Stimulated activated naive CD4-positive, alpha-beta T cell (primary cell): ENCODE measurements at places on chromosomes 16 and 17.

DNA sequence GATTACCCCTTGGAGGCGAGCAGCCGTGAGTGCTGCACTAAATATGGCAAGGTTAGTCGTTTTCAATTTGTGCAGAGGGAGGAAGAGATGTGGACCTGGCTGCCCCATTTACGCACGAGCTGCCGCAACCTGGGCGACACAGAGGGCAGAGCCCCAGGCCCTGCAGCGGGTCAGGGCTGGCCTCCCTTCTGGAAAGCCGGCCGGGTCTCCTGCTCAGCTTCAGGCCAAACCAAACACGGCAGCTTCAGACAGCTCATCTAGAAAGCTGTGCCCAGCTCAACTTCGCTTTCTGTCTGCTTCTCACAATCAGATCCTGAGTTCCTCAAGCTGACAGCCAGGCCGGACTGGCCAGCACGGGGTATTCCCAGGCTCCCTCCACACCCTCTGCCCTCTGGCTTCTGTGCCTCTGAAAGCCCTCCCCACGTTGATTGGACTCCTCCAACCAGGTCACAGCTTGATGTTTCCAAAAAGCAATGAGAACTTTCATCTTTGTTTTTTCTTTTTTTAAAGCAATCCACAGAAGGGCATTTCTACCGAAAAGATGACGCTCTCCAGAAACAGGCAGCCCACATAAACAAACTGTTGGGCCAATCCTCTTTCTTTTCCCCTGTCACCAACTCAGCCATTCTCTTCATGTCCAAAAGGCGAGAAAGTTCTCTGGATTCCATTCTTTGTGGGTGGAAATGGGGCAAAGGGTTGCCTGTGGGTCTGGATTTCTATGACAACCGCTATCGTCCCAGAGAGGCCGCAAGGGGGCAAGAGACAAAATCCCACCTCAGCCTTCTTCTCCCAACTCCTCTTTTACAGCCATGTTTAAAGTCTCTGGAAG lies 189.0 kb downstream of the ZFHX3 start:
- no peak for DNase-seq

DNA sequence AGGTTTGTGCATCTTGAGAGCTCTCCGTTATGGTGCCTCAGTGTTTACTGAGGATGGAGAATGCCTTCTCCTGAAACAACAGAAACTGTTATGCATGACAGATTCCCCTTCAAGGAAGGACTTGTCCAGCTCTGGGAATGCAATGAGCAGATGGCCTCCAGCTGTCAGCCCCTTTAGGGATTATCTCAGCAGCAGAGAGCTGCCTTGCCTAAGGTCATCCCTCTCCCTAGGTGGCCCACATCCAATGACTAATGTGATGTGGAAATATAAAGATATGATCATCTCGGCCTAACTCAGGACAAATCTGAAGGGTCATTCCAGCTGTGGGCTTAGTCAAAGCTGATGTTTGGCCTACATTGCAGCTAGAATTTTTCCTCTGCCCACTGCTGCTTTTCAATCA lies 214.3 kb upstream of the N4BP1 start:
- no peak for DNase-seq

DNA sequence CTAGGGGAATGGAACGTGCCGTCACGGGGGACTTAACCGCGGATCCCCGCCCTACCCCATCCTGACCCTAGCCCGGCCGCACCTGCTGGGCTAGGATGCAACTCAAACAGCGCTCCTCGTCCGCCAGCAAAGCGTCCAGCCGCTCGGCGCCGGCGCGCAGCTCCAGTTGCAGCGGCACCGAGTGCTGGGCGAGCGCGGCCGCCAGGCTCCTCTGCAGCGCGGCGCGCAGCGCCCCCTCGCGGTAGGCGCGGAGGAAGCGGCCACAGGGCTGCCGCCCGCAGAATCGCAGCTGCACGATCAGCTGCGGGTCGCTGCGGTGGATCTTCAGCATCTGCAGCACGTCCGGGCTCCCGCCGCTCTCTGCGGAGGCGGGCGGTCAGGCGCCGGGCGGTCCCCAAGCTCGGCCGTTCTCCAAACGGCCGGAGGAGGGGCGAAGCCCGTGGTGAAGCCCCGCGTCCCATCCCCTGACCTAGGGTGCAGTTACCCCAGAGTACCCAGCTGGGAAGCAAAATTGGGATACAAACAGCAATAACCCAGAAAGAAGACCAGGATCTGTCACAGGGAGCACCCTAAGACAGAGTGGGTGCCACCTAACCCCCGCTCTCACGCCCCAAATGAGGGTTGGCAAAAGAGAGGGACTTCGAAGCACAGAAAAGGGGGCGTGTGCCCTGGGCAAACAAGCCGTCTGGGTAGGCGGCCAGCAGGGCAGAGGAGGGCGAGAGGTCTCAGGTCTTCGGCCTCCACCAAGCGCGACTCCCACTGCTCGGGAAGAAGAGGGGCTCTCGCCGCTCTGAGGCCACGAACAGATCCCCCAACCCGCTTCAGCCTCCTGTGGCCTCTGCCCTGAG lies 4.2 kb downstream of the TRADD start:
- peak; percentile 64 for DNase-seq

GRCh38 chr16:64534180-64534780 lies 587.6 kb downstream of the CDH11 start:
- DNase-seq: no peak

- DNase-seq: no peak
Measured at GRCh38 chr16:24635900-24636610, 93.4 kb upstream of the TNRC6A start.

- DNase-seq: no peak
Measured at GRCh38 chr17:36092230-36092629, 2.3 kb upstream of the CCL3 start.

- no peak for DNase-seq
Measured at GRCh38 chr17:72404872-72405271, 284.1 kb downstream of the SOX9 start.

GRCh38 chr17:18954321-18954720 lies 2.4 kb downstream of the SLC5A10 start:
- no peak for DNase-seq

DNA sequence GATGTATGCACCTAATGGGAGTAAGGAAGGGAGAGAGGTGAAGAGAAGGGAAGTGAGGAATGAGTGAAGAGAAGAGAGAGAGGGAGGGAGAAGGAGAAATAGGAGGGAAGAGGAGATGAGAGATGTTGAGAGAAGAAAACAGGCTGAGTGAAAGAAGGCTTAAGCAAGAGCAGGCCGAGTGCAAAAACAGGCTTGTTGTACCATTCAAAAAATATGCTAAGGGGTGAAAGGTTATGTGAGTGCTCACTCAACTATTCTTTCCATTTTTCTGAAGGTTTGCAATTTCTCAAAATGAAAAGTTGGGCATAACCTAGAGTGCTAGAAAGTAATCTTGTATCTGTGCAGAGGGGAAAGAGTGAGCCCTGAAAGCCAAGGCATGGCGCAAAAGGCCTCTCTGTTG lies 22.9 kb downstream of the RPGRIP1L start:
- no peak for DNase-seq

GRCh38 chr17:32239456-32239855 lies 26.2 kb upstream of the RHBDL3 start:
- DNase-seq: no peak

DNA sequence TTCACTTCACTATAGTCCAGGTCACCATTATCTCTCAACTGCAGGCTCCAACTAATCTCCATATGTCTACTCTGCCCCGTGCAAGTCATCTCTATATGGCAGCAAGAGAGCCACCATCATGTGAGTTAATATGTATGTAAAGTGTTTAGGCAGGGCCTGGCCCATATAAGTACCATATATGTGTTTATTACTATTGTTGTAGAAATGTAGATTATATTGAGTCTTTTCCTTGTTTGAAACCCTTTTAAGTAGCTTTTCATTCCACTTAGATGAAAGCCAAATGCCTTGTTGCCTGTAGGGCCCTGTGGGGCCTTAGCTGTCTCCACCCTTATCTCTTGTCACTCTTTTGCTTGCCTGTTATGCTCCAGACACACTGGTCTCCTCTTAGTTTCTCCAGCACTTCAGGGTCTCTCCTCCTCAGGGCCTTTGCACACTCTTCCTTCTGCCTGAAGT lies 164.0 kb downstream of the PHKB start:
- no peak for DNase-seq

- DNase-seq: no peak
Measured at GRCh38 chr17:9339958-9340357, 235.7 kb downstream of the STX8 start.

DNA sequence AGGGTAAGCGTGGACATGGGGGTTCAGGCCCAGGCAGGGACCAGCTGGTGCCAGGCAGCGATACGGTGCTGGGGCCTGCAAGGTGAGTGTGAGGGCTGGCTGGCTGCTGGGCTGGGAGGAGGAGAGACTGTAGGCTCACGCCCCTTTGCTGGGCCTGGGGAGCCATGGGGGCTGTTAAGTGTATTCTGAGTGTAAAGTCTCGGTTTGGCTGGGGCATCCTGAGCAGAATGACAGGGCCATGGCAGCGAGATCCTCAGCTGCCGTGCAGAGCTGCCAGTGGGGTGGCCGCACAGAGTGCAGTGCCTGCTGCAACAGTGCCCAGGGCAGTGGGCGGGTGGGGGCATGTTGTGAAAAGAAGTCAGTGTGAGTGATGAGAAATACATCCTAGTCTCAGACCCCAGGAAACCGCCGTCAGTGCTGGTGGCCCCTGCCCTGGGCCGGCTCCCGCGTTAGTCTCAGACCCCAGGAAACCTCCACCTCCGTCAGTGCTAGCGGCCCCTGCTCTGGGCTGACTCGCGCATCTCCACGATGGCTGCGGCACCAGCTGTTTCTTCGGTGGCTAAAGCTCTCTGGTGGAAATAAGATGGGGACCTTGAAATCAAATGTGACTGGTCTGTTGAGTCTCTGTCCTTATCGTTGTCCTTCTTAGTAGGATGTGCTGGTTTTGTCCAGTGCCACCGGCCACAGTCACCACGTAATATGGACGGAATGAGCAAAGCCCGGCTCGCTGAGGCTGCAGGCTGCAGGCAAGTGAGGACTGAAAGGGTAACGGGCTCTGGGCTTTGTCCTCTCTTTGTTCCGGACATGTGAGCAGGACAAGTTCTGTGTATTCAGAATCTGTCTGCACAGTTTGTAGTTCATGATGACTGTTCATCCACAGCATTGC lies 22.9 kb downstream of the ACSF3 start:
- DNase-seq: no peak

GRCh38 chr16:51747329-51747728 lies 596.3 kb upstream of the SALL1 start:
- DNase-seq: no peak

- no peak for DNase-seq
Measured at GRCh38 chr16:82298472-82298871, 128.4 kb upstream of the MPHOSPH6 start.

- no peak for DNase-seq
Measured at GRCh38 chr16:65394281-65394680, 272.4 kb upstream of the CDH11 start.

DNA sequence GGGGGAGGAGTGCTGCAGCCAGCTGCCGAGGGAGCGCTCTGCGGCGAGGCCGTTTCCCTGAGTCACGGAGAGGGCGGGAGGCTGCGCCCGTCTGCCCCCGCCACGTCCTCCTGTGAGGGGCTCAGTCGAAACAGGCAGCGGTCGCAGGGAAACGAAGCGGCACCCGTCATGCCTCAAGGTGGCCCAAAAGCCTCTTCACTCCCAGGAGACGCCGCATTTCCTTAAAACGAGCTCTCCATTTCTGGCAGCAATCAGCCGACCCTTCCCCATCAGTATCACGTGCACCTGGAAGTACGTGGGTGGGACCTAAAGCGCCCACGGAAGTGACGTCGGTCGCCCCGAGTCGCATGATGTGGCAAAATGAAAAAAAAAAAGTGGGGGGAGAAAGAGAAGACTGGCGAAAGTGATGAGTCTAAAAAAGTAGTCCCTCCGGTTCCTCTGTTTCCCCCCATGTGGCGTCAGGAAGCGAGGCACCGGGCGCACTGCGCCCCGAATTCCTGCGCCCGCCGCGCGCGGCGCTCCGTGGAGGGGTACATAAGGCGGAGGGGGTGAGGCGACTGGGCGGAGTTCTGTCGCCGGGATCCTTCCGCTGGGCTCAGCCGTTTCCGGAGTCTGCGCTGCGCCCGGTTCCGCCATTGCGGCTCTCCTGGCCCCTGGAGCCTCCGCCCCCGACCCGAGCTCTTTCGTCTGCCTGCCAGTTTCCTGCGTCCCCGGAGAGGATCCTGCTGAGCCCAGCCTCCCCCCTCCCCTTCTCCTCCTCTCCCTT lies at the start of gene CLTC:
TSS of gene CLTC (plus strand) at position 598 of the 766 bp plus-strand sequence. CDS start 237 bp downstream, outside the sequence.
- peak; percentile 89 for DNase-seq

DNA sequence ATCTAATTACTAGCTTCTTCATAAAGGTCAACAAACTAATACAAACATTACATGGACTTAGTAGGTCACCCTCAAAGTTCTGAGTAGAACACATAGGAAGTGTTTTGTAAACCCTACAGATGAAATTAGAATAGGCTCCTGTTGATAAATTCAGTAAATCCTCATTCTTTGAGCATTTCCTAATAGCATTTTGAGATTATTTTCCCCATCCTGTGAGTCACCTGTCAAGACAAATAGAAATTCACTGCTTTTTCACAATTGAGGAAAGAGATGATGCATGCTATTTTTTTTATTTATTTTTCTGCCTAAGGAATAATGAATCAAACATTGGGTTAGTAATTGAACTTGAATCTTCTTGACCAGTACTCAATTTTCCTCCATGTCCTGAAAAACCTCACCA lies 666.7 kb upstream of the GOT2 start:
- no peak for DNase-seq

DNA sequence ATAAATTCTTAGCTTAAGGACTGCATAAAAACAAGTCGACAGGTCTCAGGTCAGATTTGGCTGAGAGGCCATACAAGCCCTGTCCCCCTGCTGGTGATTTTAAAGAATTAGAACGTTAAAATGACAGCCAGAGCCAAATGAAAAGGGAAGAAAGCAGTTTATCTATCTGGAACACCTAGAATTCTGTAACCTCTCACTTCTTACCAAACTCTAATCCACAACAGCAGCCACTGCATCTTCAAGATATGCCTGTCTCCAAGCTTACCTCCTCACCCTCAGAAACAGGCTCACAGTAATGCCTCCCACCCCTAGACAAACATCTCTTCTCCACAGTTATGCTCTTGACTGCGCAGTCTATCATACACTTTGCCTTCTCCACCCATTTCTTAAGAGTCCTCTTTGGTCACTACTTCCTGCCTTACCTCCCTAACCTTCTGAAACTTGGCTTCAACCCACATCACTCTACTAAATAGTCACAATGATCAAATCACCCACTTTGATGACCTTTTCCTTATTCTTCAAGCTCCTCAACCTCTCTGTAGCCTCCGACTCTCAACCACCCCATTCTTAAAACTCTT lies 14.2 kb downstream of the ANKFY1 start:
- no peak for DNase-seq

DNA sequence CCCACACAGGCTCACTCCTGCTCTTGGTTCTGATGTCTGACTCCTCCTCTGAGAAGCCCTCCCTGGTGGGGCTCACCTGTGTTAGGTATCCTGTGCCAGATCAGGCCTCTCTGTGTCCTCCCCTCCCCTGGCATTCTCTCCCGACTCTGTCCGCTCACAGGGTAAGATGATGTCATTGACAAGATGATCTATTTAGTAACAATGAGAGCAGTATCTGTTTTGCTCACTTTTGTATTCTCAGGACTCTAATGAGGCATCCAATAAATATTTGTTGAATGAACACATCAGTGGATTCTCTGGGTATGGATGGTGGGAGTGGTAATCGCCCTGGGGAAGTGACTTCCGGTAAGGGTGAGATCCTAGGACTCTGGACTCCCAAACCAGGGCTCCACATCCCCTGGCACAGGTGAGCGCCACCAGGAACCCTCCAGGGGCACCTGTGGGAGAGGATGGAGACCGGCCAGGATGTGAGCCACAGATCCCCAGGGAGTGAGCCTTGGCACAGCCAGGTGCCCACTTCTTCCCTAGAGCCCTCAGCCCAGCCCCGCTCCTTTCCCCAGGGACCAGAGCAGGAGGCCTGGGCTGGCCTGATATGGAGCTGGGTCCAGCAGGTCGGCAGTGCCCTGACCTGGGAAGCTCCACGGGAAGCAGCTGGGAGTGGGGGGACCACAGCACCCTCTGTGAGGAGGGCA lies 5.4 kb upstream of the HAP1 start:
- DNase-seq: no peak
